Anterior cingulate cortex (tissue), 58 donors: ENCODE measurements at places on chromosomes 7 and 10.

GRCh38 chr10:34254596-34254995 lies 560.5 kb downstream of the PARD3 start:
- no peak for DNase-seq

GRCh38 chr10:93364966-93365365 lies 117.2 kb downstream of the MYOF start:
- no peak for DNase-seq

- no peak for DNase-seq
Observed at GRCh38 chr10:77111611-77112550, 525.7 kb downstream of the KCNMA1 start.

- DNase-seq, result no peak
Observed at GRCh38 chr7:13017333-13017857, 330.0 kb downstream of the ARL4A start.

DNA sequence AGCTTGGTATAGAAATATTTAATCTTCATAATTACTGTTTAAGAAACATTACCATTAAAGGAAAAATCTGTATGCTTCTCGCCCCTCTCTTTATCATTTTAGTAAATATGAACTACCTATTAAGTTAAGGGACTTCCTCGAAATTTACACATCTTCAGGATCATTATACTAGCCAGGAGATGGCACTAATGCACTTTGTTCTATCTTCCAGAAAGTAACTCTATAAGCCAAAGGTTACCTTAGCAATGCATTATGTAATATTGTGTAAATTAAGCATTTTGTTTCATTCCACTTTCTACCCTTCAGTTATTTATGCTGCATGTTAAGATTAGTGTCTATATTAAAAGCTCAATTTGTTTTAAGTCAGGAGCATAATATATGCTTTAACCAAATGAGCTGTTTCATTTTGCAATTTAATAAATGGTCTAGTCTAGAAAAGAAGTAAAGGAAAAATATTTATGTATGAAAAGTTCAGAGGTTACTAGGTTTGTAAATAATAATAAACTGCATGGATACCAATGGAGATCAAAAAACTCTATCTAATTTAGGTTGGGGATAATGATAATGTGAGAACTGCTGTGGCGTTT lies 128.5 kb downstream of the ANKRD7 start:
- no peak for DNase-seq

DNA sequence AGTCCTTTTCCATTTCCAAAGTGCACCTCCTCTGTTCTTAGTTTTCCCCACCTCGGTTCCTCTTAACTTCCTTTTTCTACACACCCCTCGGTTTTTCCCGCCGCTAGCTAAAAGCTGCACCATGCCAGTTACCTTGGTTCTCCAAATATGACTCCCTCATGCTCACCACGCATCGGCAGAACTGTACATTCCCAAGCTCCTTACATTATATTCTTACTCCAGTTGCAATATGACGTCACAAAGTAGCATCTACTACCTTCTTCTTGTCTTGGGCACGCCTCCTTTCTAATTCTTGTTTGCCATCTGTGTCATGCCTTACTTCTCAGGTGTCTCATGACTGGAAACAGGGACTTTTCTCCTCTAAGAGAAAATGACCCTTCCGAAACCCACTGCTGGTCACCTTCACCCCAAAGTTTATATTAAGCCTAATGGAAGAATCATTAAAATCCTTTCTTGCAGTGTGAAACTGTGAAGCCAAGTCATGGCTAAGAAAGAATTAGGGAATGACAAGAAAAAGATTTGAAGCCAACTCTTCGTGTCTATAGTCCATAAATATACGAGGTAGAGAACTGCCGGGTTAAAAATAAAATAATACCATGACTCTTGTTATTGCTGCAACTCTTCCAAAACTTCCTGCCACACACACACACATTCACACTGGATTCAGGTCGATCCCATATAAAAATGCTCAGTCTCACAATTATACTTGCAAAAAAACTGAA lies 1.7 kb downstream of the ESYT2 start:
- DNase-seq, result no peak

DNA sequence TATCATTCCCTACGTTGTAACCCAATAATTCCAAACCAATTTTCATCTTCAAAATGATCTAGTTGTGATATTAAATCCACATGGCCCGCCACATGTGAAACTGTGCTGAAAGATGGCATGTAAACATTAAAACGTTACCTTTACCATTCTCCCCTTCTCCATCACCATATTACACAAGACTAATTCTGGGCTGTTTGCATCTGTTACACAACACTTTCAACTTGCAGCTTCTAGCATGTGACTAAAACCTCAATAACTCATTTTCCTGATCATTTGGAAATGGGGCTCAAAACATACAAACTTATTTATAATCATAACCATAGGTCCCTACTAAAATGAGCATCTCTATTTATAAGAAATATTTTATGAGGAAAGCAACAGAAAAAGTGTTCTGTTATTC lies 4.7 kb downstream of the MTERF1 start:
- no peak for DNase-seq

- no peak for DNase-seq
Observed at GRCh38 chr10:3424111-3424851, 251.7 kb upstream of the PITRM1 start.

GRCh38 chr10:101091546-101092290 lies 29.9 kb downstream of the KAZALD1 start:
- DNase-seq, result no peak

DNA sequence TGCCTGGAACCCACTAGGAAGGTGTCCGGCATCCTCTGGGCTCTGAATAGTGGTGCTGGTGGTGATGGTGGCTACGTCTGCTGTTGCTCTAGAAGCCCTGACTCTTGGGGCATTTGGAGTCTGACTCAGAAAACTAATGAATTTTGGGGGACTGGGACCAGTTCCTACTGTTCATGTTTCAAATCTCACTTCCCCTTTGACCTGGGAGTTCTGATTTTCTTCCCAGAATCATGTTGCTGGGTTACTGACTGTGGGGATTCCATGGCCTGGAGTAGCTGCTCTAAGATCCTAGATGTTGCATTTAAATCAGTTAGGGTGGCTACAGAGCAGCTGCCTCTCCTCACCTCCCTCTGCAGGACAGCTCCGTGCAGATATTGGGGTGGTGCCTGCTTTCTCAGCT lies 3.2 kb downstream of the TSPAN33 start:
- no peak for DNase-seq

DNA sequence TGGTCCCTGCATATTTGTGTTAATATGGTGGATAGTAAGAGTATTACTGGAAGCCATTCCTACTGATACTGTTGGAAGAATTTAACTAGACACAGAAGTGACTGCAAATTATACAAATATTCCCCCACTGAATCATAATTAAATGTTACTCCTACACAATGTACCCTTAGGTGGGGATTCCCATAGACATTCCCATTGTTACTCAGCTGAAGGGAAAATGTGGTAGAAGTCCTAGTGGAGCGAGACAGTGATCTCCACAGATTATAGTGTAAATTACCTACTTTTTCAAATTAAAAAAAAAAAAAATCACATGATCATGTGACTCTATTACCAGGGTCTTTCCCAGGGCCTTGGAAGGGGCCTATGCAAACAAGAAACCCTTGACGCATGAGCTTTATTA lies 611.8 kb downstream of the LRMDA start:
- no peak for DNase-seq
